Stimulated activated CD4-positive, alpha-beta T cell treated with anti-CD3 and anti-CD28 coated beads, Interleukin-12 subunit alpha, Interleukin-12 subunit beta, amount 100 ng/mL, for 24 hours (primary cell): ENCODE measurements at places on chromosomes 1 and 21.
A peak's percentile ranks its signal among the peaks of the same experiment; 100 is the strongest.

- DNase-seq, result no peak
These were observed 5.9 kb downstream of the NRIP1 start for GRCh38 chr21:15058854-15059263.

- no peak for DNase-seq
These were observed 746.5 kb upstream of the ADAMTS5 start for GRCh38 chr21:27713154-27714109.

GRCh38 chr1:24216276-24217074, 29.4 kb upstream of the IFNLR1 start:
- no peak for DNase-seq

DNA sequence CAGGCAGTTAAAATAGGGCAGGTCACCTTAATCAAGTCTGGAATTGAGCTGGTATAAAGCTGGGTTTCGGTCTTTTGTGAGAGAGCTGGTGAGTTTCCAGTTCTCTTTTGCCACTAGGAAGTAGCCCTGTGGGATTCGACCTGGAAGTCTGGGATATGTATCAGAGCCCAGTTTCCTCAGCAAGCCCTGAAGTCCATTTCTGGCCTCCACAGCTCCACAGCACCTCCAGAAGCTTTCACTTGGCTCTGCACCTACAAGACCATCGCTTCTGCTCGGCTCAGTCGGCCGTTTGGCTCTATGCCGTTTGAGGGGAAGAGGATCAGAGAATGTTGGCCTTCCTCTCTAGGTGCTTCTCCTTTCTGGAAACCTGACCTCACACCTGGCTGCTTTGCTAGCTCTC, 148.0 kb downstream of the GALNT2 start:
- no peak for DNase-seq

GRCh38 chr1:165737196-165737595, 31.5 kb downstream of the TMCO1 start:
- no peak for DNase-seq

DNA sequence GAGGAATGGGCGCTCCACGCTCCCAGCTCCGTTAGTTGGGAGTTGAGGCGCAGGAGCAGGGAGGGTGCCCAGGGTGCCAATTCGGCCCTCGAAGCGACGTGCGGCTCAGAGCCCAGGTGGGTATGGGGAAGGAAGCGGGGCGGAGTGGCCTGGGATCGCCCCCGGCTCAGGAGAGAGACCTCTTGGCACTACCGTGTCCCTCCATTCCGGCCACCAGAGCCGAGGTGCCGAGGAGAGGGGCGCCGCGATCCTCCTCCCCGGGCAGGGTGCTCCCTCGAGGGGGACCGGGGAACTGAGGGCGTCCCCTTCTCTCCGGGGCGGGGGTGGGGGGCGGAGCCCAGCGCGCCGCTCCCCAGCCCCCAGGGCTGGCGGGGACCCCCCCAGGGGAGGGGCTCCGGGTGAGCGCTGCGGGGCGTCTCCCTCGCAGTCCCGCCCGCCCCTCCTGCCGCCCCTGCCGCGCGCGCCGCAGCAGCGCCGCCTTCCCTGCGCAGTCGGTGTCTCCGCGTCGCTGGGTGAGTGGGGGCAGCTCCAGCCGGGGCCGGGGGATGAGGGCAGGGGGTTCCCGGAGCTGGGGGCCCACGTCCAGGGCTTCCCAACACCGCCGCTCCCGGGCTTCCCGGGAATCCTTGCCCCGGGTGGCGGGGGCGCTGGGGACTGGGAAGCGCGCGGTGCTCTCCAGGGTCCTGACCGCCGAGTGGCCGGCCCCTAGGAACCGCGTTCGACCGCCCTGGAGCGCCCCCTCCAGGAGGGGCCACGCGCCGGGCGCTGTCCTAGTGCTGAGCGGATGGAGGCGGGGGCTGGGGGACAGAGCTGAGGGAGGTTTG, at the start of gene HPCA:
Gene HPCA, plus strand, starts transcription at position 488 of the 824 bp plus-strand sequence. CDS start 2,408 bp downstream, outside the sequence.
- DNase-seq, result peak; percentile 21

- no peak for DNase-seq
These were observed 3.6 kb downstream of the NOC2L start for GRCh38 chr1:955474-955873.

DNA sequence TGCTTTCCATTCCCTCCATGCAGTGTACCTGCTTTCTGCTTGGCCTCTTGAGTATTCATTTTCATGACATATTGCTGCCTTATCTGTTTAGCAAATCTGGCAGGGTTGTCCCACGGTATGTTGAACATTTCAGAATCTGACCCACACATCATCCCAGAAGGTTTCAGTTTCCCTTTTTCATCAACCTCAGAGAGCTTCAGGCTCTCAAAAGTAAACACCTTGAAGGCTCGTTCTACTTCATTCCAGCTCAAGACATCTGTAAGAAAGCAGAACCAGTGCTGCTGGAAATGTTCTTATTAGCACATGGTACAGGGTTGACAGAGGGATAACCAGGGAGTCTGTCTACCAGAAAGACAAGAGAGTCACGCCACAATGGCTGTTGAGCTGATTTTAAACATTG, 103.6 kb downstream of the SPAG17 start:
- DNase-seq, result no peak

GRCh38 chr1:154843636-154844296, 26.3 kb downstream of the KCNN3 start:
- no peak for DNase-seq

DNA sequence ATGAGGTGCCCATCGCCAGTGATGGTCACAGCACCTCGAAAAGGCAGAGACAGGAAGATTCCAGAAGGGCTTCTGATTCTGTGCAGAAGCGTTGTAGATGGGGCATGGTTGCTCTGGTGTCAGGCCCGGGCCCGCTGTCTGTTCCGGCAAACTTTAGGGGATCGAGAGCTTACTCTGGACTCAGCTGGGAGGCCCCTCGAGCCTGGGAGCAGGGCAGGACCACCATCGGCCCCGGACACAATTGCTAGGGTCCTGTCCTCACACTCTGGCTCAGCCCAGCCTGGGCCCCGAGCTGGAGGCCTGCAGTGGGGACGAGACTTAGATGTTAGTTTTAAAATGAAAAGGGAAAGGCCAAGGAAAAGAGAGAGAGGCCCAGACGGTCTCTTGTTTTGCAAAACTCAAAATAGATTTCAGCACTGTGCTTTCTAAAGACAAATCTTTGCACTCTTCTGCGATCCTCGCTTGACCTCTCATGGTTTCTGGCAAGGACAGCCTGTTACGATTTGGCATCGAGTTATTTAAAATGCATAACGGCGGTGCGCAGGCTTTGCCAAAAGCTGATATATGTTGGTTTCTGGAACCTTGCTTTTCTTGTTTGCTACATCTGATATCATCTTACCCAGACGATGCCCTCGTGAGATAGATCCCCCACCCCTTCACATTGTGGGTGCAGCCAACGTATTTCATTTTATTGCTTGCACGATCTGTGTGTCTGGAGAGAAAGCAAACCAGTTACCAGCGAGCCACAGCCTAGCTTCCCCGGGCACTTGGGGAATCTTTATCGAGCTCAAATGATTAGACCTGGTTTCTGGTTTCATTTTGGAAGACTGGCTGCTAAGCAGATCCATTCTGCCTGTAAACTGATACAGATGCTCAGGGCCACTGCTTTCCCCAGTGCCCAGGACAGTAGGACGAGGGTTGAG, 58.0 kb downstream of the PRDM16 start:
- no peak for DNase-seq

DNA sequence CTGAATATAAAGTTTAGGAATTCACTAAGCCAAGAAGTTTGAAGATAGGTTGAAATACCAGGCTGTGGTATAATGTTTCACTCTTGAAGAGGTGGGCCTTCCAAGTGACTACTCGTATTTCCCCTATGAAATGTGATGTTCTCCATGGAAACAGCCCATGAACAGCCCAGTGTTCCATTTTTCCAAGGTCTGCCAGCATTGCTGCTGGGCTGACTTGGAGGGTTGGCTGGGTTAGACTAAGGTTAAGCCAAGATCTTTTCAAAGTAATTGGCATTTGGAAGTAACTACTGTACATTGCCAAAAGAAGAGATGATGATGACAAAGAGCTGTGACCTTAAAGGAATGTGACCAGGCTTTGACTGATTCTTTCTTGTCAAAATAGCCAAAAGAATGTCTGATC, 73.8 kb downstream of the RPE65 start:
- DNase-seq, result no peak

GRCh38 chr1:28893403-28894102, 20.8 kb upstream of the EPB41 start:
- no peak for DNase-seq

GRCh38 chr1:178713259-178713658, 11.8 kb upstream of the RALGPS2 start:
- DNase-seq, result no peak

- DNase-seq, result no peak
These were observed 86.0 kb downstream of the SIM2 start for GRCh38 chr21:36784947-36785346.

GRCh38 chr1:76933847-76934815, 66.9 kb downstream of the ST6GALNAC5 start:
- no peak for DNase-seq

- DNase-seq, result no peak
These were observed 182.2 kb upstream of the DUSP10 start for GRCh38 chr1:221923929-221924598.

DNA sequence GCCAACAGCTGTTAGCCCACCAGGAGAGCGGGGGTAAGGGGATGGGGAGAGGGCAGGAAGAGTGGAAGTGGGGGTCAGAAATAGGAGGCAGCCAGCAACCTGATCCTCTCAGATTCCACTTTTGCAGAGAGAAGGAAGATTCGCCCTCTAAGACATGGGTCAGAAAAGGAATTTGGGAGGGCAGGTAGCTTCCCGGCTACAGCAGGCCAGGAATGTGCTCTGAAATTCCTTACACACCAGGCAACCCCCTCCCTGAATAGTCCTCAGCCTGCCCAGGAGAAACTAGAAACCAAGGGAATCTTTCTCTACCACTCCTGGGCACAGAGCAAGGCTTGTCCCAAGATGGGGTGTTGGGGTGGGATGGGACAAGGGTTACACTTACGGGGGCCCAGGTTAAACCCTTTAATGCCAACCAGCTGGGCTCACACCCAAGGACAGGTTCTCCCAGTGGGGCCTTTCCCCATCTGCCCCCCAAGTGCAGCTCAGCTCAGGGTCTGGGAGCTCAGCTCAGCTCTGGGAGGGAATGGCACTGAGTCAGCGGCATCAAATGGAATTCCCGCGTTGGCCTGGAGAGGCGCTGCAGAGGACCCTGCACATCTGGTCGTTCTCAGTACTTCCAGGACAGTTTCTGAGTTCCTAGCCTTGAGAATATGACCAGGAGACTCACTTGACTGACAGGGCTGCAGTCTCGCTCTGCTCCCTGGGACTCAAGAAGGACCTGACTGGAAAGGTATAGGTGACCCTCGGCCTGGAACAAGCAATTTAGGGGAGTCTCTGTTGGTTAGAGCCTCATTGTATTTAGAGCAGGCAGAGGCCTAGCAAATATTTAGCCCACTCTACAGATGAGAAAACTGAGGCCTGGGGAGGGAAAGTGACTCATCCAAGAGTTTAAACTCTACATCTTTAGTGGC, 761 bp downstream of the TNNT2 start:
- DNase-seq, result no peak
